CD8-positive, alpha-beta T cell (primary cell): ENCODE measurements at places on chromosomes 1 and 21.

- no peak for DNase-seq
These were observed 151.6 kb upstream of the ZNF644 start for GRCh38 chr1:91173346-91173890.

- no peak for DNase-seq
These were observed 23.3 kb downstream of the PAX7 start for GRCh38 chr1:18653916-18654315.

DNA sequence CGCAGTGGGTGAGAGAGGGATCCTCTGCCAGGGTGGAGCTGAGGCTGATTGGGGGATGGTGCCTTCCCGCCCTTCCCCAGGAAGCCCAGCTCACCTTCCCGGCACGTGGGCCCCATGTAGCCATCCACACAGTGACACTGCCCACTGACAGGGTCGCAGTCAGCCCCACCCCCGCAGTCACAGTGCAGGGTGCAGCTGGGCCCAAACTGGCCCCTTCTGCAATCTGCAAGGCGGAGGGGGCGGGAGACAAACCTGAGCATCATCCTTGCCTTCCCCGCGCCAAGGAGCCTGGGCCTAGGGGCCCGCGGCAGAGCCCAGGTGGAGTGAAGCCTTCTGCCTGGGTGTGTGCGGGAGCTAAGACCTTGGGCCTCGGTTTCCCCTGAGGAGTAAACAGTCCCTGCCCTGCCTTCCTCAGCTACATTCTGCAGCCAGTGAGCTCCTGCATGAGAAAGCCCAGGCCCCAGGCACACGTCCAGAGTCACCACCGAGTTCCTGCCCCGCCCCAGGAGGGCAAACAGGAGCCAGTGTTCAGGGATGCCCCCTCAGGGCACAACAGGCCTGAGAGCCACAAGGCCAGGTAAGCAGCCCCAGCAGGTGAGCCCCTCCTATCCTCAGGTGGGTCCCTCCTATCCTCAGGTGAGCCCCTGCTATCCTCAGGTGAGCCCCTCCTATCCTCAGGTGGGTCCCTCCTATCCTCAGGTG lies 38.2 kb downstream of the ARHGEF16 start:
- no peak for DNase-seq

DNA sequence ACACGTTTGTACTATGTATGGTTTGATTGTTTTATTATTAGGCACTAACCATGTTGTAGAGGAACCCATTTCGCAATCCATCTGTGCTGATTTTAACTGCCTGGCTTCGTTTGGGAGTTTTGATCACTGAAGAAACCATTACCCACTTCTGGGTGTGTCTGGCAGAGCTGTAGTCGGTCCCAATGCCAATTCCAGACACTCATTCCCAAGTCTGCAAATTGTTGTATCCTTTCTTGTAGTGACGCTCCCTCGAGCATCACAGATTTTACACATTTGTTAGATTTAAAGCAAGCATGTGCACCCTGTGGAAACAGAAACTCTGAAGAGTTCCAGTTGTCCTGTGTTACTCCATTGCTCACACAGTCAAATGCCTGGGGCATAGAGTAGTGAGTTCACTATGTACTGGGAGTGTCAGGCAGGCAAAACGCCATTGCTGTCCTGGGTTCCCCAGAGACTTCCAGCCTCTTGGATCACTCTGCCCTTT lies 31.0 kb upstream of the EFCAB14 start:
- no peak for DNase-seq

DNA sequence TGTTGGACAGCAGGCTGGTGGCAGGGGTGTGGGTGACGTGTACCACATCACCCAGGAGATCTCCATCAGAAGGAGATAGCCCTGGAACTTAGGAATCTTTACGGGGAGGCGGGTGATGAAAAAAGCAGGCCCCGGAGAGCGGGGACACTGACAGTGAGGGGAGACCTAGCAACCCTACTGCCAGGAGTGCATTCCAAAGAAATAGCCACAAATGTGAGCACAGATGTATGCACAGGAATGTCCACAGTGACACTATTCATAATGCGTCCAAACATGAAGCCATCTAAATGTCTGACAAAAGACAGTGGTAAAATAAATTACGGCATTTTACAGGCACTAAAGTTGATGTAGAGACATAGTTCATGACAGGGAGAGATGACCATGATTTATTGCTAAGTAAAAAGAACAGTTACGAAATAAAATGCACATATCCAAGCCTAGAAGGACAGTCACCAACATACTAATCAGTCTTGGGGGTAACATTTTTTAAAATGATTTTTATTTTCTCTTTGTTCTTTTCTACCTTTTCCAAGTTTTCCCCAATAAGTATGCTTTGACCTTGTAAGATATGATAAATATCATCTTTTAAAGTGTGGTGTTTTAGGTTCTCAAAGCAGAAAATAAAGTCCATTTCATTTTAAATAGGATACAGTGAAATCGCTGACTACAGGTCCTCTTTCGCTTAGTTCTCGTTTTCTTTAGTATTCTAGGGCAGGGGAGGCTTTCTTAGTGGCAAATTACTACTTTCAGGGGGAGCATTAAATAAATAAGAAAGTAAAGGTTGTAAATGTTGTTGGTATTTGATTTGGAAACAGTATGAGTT lies 21.3 kb downstream of the CD247 start:
- no peak for DNase-seq

DNA sequence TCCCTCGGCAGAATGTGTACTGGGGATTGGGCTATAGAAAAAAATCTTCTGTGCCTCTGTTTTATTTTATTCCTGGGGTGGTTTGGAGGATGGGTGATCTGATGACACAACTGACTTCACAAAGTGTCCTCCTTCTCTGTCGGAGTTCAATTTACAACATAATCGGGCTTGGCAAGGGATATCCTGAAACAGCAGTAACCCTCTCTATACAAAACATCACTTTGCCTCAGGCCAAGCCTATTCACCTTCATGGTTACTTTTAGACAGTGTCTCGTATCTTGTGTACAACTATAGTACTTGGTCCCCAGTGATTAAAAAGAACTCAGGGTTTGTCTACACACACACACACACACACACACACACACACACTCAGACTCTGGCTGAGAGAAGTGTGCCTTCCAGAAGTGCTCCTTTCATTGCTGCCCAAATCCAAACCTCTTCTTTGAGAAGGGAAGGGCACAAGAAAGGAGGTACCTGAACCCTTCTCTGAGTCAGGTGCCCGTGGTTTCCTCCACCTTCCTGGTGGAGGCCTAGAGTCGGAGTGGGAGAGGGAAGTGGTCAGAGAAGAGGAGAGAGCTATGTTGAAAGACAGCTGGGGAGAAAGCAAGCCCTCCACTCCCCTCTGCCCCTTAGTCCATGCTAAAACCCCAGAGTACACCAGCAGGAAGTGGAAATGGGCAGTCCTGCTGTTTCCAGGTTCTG lies 62.4 kb upstream of the POU2F1 start:
- no peak for DNase-seq

DNA sequence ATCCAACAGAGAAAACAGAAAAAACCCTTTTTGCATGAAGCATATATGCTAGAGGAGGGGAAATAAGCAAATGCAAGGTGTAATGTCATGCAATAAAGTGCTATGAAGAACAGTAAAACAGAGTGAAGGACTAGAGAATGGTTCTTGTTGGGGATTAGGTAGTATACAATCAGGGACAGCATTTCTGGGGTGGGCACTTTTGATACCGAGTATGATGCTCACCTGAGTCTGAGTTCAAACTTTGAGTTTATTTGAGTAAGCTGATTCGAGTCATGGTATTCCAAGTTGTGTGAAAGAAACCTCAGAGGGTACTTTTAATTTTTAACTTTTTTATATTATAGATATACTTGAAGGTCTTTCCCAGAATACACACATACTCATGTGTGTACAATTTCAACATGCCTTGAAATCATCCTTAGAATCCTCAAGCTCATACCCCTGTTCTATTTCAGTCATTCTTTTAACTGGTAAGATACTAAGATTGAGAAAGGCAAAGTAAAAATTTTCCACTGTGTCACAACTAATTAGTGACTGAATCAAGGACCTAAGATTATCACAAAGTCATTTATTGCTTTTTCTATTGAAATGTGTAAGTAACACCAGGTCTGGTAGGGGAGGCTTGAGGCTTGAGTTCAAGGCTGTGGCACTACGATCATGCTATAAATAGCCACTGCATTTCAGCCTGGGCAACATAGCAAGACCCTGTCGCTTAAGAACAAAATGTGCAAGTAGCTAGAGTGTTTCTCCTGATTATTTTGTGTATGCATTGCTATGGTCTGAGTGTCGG lies 12.1 kb downstream of the LRRC8B start:
- DNase-seq = no peak

- no peak for DNase-seq
These were observed 14.8 kb upstream of the COL11A1 start for GRCh38 chr1:103122983-103123720.

GRCh38 chr1:69244211-69244610 lies 323.5 kb upstream of the LRRC7 start:
- no peak for DNase-seq

DNA sequence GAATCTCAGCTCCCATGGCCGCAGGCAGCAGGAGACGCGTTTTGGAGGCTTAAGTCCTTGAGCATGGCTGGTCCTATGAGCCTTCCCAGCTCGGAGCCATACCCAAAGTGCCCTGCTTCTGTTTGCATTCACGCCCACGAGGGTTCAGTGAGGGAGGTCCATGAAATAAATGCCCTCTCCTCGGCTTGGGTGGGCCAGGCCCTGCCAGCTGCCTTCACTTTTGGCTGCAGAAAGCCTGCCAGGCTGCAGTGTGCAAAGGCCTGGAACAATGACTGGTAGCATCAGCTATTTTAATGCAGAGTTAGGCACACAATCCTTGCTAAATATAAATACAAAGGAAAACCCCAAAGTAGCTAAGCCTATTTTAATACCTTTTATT lies 49.4 kb downstream of the H3-3A start:
- no peak for DNase-seq

- no peak for DNase-seq
These were observed 17.0 kb downstream of the CD34 start for GRCh38 chr1:207893737-207894582.

GRCh38 chr1:168637350-168637991 lies 61.1 kb downstream of the XCL1 start:
- DNase-seq = no peak

- no peak for DNase-seq
These were observed 49.9 kb downstream of the LHX9 start for GRCh38 chr1:197967066-197967465.

GRCh38 chr1:15134285-15134684 lies 19.3 kb upstream of the TMEM51 start:
- DNase-seq = no peak

GRCh38 chr1:172109359-172109758 lies 268.1 kb downstream of the DNM3 start:
- DNase-seq = no peak

GRCh38 chr1:150514260-150514659 lies 1.3 kb upstream of the FALEC start:
- no peak for DNase-seq

DNA sequence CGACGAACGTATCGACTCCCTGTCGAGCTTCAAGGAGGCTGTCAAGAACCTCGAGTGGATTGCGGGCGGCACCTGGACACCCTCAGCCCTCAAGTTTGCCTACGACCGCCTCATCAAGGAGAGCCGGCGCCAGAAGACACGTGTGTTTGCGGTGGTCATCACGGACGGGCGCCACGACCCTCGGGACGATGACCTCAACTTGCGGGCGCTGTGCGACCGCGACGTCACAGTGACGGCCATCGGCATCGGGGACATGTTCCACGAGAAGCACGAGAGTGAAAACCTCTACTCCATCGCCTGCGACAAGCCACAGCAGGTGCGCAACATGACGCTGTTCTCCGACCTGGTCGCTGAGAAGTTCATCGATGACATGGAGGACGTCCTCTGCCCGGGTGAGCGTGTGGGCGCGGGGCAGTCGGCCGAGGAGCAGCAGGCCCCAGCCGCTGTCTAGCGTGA lies 28.0 kb downstream of the COL6A2 start:
- DNase-seq = no peak

GRCh38 chr1:209429611-209430010 lies 153.9 kb upstream of the CAMK1G start:
- DNase-seq = no peak

- peak; percentile 48 for DNase-seq
These were observed 5.5 kb upstream of the RNF223 start for GRCh38 chr1:1079408-1080121.

DNA sequence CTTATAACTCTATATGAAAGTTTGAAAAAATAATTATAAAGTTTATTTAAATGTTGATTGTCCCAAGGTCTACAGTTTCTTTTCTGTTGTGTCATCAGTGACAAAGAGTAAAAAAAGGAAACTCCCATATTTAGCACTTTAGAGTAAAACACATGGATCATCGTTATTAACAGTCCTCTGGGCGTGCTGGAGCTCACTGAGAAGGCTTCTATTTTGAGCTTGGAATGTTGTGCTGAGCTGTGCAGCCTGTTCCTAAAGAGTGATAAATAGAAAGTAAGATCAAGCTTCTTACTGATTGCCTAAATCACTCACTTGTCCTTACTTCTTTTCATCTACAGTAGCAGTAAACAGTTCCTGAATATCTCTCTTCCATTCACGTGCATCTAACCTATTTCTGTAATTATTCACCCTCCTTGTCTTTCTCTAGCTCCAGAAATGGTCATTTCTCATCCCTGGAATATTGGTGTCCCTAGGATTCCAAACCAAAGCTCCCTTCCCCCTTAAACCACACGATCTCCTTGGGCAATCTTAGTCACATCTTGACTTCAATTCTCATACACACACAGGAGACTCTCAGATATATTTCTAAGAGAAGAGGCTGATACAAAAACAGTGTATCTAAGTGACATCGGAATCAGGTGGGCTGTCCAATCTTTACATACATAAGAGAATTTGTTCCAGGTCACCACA lies 11.9 kb downstream of the GBP5 start:
- no peak for DNase-seq

DNA sequence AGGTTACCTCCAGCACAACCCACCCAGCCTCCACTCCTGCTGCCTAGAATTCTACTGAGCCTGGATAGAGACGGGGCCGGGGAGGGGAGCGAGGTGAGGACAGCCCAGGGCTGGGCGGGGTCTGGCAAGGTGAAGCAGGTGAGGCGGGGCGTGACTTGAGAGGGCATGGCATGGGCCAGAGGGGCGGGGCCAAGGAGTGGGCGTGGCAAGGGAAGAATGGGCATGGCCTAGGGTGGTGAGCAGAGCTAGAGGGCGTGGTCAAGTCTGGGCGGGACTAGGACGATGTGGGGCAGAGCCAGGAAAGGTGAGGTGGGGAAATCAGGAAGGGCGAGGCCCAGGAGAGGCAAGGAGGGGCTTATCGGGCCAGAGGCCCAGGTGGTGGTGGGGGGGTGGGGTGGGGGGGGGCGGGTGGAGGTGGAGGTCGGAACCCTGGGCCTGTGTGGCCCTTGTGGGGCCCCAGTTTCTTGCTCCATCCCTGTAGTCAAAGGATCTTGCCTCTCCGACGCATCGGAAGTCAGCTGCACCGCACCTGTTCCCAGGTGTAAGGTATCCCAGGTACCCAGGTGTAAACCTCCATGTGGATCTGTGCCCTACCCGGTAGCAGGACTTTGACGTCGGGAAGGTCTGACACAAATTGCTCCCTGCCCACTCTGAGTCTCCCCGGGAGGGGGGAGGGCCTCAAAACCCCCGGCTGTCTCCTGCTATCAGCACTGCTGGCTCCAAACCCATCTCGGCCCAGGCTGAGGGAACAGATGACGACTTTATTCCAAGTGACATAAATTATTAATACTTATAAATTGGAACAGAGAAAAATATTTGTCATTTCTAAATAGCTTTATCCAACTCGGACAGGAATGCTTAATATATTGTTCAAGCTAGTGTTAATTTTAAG lies 32.9 kb upstream of the UTS2 start:
- DNase-seq = no peak
